ENCODE measurements at places on chromosomes 7 and 10.

GRCh38 chr7:39468261-39468660 lies 97.9 kb upstream of the YAE1 start:
- DNase-seq, result no peak

GRCh38 chr10:62024026-62024701 lies 122.7 kb downstream of the ARID5B start:
- DNase-seq, result no peak

DNA sequence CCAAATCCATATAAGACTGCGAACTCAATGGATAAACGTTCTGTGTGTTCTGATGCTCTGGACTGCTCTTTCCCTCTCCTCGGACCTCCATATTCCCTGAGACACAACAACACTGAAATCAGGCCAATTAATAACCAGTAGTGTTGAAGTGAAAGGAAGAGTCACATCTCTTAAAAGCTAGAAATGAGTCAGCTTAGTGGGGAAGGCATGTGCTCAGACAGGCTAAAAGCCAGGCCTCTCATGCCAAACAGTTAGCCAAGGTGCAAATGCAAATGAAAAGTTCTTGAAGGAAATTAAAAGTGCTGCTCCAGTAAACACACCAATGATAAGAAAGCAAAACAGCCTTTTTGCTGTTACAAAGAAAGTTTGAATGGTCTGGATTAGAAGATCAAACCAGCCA lies 29.3 kb downstream of the TNS3 start:
- no peak for DNase-seq

- no peak for DNase-seq
These were observed 15.7 kb downstream of the PLEKHS1 start for GRCh38 chr10:113767222-113767621.

GRCh38 chr7:73366990-73367389 lies 39.0 kb downstream of the FKBP6 start:
- no peak for DNase-seq

DNA sequence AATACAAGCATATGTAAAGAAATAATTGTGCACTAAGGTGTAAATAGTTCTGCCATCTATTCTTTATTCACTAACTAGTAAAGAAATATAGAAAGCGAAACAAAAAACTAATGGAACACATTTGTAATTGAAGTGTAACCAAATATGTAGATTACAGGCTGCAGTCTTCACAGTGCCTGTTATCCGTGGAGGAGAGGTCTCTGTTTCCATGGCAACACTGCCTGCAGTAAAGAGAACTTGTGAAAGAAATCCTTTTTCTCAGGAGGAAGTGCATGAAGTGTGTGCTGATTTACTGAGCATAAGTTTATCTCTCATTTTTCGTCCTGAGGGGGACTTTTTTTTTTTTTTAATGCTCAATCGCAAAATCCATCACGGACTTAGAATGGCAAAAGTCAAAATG lies 102.5 kb downstream of the APBB1IP start:
- no peak for DNase-seq
